NCI-H2081 (cell line): ENCODE measurements at places on chromosomes 11 and 22.

GRCh38 chr11:116086426-116086825 lies 582.2 kb upstream of the CADM1 start:
- peak; percentile 23 for DNase-seq

GRCh38 chr11:117037279-117037974 lies 60.8 kb downstream of the SIK3 start:
- no peak for DNase-seq

GRCh38 chr22:48715511-48715910 lies 1112.2 kb downstream of the BRD1 start:
- DNase-seq, result no peak

GRCh38 chr22:48748860-48749554 lies 1078.7 kb downstream of the BRD1 start:
- no peak for DNase-seq
